AG04449 (cell line): ENCODE measurements at places on chromosomes 11 and 22.

- no peak for DNase-seq
Measured at GRCh38 chr11:134164490-134165370, 59.0 kb downstream of the NCAPD3 start.

DNA sequence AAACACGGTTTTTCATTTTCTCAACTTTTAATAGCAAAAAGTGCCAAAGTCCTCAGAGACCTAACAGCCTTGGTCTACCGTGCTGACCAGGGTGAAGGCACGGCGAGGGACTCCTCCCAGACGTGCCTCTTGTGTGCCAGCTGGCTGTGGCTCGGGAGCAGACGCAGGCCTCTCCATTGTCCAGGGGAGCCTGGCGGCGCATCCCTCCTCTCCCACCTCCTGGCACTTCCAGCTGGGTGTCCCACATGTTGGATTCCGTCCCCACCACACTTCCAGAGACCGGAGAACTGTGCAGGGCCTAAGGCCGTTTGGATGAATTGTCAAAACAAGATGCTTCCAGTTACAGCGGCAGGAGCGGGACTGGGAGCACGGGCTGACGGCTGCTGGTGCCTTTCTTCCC, 11.6 kb downstream of the CDPF1 start:
- no peak for DNase-seq

DNA sequence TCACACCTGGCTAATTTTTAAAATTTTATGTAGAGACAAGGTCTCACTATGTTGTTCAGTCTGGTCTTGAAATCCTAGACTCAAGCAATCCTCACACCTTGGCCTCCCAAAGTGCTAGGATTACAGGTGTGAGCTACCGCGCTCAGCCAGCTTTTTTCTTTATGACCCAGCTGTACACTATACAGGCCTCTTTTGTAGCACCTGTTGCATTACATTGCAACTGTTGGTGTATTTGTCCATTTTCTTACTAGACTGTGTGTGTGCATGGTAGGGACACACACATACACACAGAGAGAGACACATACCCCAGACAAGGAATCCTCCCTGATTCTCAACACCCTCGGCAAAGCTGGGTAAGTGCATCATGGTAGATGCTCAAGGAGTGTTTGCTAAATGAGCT, 61.7 kb downstream of the NAV2 start:
- no peak for DNase-seq

GRCh38 chr11:30172883-30173311, 57.9 kb upstream of the FSHB start:
- DNase-seq: no peak

DNA sequence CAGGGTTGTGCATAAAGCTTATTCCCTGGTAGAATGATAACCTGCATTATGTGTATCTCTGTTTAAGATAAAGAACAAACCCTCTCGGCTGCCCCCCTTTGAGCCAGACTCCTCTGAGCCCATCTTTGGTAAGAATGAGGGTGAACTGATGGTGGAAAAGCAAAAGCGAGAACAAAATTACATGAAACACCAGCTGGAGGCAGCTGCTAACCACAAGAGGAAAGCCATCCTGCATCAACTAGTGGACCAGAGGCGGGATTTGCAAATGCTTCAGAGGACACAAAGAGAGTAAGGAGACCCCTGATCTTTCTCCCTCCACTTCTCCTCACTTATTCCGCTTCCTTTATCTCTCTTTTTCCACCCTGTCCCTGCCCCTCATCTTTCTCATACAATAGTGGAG, 40.3 kb downstream of the CCDC81 start:
- no peak for DNase-seq

- peak; percentile 23 for DNase-seq
Measured at GRCh38 chr11:20154381-20154780, 5.9 kb downstream of the DBX1 start.

- DNase-seq: no peak
Measured at GRCh38 chr11:10324474-10324873, 19.6 kb downstream of the ADM start.

GRCh38 chr11:101435408-101435973, 148.3 kb downstream of the TRPC6 start:
- no peak for DNase-seq

GRCh38 chr11:64341851-64342791, 2.1 kb downstream of the CCDC88B start:
- peak; percentile 28 for DNase-seq
